ENCODE measurements at places on chromosomes 5 and 9.

- no peak for DNase-seq
Observed at GRCh38 chr5:67966712-67967111, 248.8 kb upstream of the PIK3R1 start.

- DNase-seq, result no peak
Observed at GRCh38 chr5:62603934-62604333, 25.3 kb downstream of the LRRC70 start.

- DNase-seq, result no peak
Observed at GRCh38 chr9:92984976-92985375, 37.7 kb downstream of the FGD3 start.

DNA sequence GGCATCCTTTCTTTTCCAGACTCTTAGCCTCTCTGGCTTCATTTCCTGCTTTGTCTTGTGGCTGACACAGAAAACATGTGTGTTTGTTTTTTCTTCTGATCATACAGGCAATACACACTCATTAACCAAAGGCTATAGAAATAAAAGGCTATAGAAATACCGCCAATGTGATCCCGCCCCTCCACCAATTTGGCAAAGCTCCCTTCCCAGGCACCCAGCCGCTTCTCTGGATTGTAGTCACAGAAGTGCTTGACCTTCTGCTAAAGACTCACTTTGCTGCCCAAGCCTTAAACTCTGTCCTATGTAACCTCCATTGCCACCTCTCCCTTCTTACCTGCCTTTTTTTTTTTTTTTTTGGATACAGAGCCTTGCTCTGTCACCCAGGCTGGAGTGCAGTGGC, 5.3 kb downstream of the TXNDC15 start:
- no peak for DNase-seq

GRCh38 chr5:77948476-77948875, 172.3 kb upstream of the TBCA start:
- no peak for DNase-seq

DNA sequence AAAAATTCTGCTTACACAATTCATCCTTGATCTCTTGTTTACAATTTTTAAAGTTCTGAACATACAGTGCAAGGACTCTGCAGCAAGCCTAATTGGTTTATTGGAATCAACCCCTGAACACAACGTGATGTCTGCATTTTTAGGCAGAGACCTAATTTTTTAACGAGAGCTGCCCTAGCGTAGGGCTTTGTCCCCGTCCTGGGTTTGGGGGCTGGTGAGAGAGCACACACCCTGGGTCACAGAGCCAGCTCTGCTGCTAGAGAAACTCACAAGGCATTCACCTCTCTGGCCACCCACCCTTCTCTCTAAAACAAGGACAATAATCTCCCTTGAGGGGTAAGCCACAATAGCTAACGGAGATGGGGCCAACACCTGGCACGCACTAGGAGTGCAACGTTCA, 28.2 kb downstream of the SH3PXD2B start:
- no peak for DNase-seq

- DNase-seq, result no peak
Observed at GRCh38 chr5:40043916-40044315, 619.1 kb upstream of the DAB2 start.

Data from CD4-positive, alpha-beta memory T cell (primary cell).